Activated T-cell treated with anti-CD3 and anti-CD28 coated beads, Interleukin-2, amount 50 U/mL, for 72 hours (primary cell): ENCODE measurements at places on chromosomes 11 and 22.

- DNase-seq = no peak
Observed at GRCh38 chr11:89205378-89205777, 27.7 kb downstream of the TYR start.

DNA sequence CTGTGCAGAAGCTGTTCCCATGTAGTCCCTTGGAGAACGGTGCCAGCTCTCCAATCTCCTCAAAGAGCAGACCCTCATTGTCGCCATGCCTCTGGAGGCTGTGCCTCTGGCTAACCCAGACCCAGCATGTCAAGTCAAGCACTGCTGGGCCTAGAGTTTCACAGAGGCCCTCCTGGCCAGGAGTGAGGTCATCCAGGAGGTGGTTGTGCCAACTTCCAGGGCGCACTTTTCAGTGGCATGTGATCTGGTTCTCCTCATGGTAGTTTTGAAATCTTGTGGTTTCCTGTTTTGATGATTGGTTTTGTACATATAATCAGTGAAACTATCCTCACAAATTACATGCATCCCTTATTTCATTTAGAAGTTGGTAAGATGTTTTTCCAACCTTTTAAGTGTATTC lies 78.9 kb downstream of the PPFIBP2 start:
- peak; percentile 10 for DNase-seq

- no peak for DNase-seq
Observed at GRCh38 chr11:76150141-76150540, 56.2 kb downstream of the WNT11 start.

DNA sequence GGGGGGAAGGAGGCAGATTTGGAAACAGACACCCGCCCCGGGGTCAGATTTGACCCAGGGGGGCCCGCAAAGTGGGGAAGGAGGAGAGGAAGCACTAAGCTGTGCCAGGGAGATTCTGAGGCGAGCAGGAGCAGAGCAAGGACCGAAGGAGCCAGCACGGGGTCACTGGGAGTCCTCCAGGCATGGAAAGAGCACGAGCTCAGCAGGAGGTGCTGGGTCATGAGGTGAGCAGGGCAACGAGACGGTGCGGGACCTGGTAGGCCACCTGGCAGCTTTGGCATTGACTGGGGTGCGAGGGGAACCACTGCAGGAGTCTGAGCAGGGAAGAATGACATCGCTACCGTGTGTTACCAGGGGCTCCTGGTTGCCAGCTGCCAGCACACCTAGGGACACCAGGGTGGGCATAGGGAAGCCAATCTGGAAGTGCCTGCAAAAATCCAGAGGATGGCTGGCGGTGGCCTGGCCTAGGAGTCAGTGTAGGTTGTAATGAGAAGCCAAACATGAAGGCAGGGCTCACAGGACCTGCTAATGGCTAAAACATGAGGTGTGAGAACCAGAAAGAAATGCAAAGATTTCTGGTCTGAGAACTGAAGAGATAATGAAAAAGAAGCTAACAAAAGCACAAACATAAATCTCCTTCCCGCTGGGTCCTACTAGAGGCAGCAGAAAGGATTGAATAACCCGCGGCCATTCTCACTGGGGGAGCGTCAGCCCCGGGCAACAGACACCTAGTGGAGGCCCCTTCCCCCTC lies 63.5 kb downstream of the MICAL3 start:
- DNase-seq = no peak

GRCh38 chr11:75615751-75616150 lies 53.1 kb downstream of the MAP6 start:
- DNase-seq = no peak
